ENCODE measurements at places on chromosomes 2 and 18.

GRCh38 chr2:97617911-97618310, 28.0 kb upstream of the COX5B start:
- no peak for DNase-seq

- no peak for DNase-seq
Measured at GRCh38 chr18:24922491-24922890, 429.5 kb downstream of the ZNF521 start.

DNA sequence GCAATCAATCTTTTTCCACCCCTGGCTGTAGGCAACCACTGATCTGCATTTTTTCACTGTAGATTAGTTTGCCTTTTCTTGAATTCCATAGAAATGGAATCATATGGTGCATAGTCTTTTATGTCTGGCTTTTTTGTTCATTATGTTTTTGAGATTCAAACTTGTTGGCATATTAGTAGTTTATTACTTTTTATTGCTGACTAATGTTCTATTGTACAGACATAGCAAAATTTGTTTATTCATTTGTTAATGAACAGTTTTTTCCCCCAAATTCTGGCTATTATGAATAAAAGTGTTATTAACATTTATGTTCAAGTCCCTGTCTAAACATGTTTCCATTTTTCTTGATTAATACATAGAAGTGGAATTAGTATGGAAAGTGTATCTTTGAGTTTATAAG, 21.4 kb upstream of the WDSUB1 start:
- no peak for DNase-seq

DNA sequence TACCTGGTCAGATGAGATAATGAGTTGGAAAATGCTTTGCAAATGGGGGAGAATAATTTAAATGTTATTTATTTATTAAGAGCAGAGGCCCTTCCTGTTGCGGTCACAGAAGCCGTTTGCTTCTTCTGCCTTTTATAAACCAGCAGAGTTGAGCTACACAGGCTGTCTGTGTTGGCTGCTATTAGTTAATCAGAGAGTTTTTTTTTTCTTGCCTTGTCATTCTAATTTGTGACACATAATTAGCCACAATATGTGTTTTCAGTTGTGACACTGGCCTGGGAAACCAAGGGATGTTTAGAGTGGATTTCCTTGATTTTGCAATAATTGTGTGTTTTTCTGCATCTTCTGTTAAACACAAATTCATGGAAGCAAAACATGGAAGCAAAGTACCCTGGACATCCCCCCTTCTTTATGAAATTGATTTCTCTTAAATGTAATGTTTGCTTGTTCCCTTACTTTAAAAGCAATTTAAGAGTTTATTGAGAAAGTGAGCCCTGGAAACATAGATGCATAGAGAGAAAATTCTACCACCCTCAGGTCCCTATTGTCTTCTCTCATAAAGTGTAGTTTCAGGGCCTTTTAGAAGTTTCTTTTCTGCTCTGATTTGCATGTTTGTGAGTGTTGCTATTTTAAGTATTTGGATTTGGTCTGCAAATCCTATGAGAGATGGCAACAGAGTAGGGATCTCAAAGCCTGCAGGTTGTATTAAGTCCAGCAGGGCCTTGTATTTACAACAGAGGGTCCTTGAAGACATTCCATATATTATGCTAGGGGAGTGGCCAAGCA, 22.8 kb upstream of the IL37 start:
- no peak for DNase-seq

GRCh38 chr2:134133622-134134312, 120.1 kb upstream of the MGAT5 start:
- no peak for DNase-seq

DNA sequence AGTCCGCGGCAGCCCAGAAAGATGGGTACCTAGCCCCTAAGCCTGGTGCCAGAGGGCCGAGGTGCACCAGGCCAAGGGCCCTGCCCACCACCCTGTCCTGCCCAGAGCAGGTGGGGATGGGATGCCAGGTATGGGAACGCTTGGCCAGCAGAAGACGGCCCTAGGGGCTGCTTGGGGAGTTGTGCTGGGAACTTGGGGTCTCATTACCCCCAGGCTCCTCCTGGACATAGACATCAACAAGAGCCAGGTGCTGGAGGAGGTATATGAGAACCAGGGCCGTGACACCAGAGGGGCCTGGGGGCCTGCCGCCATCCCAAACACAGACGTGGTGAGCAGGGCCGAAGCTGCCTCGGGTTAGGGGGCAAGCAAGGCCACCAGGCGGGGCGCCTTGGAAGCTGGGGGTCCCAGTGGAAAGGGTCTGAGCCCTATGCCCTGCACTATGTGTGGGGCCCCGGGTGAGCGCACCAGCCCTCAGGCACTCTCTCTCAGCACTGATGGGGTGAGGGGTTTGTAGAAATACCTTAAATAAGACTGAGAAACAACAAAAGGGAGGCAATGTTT, 46.9 kb downstream of the FER1L5 start:
- no peak for DNase-seq

All from CD4-positive, alpha-beta T cell treated with Interleukin-4 for 1 hour (primary cell).